ENCODE measurements at places on chromosomes 13 and 19. TPM values are rescaled to one million over a fixed set of nuclear protein-coding genes. Genes with fewer than 3 reads are reported as not detected.

The ATP8B3 gene
- total RNA-seq: 5.0 TPM

- DNase-seq: no peak
These were observed 31.8 kb downstream of the TPP2 start for GRCh38 chr13:102628559-102628958.

- DNase-seq: no peak
These were observed 25.2 kb downstream of the MARK4 start for GRCh38 chr19:45276284-45276687.

GRCh38 chr19:1364070-1364704 lies 19.5 kb upstream of the NDUFS7 start:
- DNase-seq: no peak

- no peak for DNase-seq
These were observed 1.2 kb upstream of the P2RY11 start for GRCh38 chr19:10110076-10110971.

DNA sequence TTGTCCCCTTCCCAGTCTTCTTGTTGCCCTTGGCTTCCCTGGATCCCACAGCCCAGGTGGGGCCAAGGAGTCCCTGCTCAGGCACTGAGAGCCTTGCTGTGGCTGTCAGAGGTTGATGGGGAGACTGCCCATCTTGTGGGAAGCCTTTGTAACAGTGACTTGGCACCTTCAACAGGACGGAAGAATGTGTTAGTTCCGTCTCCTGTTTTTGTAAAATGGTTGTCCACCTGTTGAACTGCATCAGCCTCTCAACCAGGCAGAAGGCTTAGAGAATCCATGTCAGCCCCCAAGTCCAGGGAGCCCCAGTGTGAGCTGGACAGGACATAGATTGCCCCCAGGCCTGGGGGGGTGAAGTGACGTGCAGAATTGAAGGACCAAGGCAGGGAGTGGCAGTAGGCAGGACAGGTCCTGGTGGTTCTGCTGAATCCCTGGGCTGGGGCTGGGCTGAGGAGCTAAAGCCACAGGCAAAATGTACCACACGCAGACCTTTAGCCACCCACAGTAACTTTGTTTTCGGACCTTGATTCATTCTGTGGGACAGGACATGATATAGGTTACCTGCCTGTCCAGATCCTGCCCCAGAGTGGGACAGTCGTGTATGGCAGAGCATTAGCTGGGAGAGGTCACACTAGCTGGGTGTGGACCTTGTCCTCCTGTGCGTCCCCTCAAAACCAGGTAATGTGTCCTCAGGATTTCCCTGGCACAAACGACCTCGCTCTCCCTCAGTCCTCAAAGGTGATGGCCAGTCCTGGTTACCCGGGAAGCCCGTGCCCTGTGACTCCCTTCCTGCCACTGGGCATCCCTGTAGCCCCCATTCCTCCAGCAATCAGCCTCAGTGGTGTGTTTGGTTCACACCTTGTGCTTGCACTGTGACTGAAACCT lies 47.0 kb downstream of the GATAD2A start:
- no peak for DNase-seq

DNA sequence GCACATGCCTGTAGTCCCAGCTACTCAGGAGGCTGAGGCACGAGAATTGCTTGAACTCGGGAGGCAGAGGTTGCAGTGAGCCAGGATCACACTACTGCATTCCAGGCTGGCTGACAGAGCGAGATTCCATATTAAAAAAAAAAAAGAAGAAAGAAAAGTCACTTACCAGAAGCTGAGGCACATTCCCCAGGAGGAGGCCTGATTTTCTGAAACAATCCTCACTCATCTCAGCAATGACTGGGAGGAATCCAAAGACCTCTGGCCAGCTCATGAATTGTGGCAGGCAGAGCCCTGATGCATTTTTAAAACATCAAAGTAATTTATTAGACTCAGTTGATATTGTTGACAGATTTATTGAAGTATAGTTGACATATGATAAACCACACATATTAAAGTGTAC lies 206.3 kb downstream of the FOXO1 start:
- no peak for DNase-seq

GRCh38 chr13:49690133-49690994 lies 922 bp downstream of the EBPL start:
- DNase-seq: no peak

All from activated T-helper 1 cell treated with anti-CD3 and anti-CD28 coated beads, Interleukin-12 subunit alpha, Interleukin-12 subunit beta, Interleukin-2, Interleukin-4 antibody, amounts not matched to agents 30 ng/mL and 10 ng/mL and 1 ng/mL, durations not matched to agents 14 hours and 24 hours and 36 hours (primary cell).